ENCODE measurements at places on chromosomes 6 and 20.

- DNase-seq: no peak
These were observed at the start of gene NKAIN4 for GRCh38 chr20:63254232-63254605. Gene NKAIN4, minus strand, starts transcription at chr20:63254463. Its CDS starts 13 bp downstream, at chr20:63254450.

DNA sequence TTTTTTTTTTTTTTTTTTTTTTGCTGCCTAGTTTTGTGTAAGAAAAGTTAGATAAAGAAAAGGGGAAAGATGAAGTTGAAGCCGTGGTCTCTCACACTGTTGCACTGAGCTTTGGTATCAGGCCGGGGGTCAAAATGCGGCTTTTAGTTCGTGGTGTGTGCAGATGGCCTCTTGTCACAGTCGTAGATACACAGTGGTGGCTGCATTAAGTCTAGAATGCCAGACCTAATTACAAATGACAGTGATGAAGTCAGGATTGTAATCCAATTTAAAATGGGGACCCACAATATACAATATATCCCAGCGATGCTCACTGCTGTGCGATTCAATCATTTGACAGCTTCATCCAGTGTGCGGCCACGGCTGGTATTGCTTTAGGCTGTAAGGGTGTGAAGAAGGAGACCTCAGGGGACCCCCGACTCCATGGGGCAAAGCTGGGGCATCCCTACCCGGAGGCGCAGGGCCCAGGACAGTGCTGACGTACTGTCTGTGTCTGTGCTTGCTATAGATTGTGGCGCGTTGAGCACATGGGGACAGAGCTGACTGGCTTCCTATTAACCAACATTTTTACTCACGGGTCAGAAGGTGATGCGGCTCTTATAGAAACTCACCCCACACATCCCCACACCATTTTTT, 210.0 kb upstream of the SOX4 start:
- DNase-seq: no peak

GRCh38 chr6:104601131-104601651, 258.5 kb downstream of the HACE1 start:
- DNase-seq: no peak

DNA sequence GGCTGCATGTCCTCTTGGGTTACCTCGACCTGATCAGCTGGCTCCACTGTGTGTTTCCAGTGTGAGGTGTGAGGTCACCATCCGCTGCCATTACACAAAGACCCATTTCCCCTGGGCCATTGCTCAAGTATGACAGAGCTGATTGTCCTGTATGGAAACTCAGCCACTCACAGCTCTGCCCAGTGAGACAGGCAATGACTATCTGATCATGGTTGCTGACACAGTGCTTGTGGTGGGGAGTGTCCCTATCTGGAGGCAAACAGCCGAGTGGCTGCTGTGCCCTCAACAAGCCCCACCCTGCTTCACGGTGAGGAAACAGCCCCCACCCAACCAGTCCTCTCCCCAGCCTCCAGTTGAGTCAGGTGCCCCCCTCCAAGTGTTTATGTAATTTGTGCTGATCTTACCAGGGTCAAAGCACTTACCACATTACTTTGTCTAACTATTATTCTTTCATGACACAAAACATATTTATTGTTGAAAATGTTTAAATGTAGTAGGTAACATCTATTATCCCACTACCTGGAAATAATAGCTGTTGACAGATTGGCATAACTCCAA, 11.7 kb upstream of the MAPK13 start:
- DNase-seq: no peak

DNA sequence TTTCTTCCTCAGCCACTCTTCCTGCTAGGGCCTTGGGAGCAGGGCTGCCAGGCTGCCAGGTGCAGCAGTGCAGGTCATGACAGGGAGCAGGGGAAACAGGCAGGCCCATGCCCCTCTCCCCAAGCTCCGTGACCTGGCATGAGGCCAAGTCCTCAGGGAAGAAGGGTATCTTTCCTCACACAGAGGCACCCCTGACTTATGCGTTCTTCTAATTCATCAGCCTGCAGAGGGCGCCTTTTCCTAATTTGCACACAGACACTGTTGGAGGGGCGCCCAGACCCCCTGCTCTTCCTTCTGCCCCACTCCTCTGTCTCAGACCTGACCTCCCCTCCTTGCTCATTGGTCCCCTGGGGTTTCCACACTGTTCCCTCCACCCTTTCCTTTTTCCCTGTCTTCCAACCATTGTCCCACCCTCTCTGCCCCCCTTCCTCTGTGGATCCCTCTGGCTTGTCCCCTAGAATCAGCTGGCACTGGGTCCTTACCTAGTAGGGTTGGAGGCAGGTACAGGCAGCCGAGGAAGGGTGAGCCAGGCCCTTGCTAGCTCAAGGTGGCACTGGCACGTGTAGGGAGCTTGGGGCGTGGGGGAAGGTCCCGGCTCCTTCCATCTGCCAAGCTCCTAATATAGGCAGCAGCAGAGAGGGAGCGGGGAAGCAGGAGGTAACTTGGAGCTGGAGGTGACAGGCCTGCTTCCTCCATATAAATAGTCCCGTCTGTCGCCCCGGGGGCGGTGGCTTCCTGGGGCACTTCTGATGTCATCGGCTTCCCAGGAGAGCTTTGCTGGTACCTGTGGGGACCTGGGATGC, 154.9 kb upstream of the MLN start:
- no peak for DNase-seq
